ENCODE measurements at places on chromosomes 7 and 10.

- no peak for DNase-seq
Observed at GRCh38 chr7:90594751-90595317, 1.3 kb upstream of the CDK14 start.

DNA sequence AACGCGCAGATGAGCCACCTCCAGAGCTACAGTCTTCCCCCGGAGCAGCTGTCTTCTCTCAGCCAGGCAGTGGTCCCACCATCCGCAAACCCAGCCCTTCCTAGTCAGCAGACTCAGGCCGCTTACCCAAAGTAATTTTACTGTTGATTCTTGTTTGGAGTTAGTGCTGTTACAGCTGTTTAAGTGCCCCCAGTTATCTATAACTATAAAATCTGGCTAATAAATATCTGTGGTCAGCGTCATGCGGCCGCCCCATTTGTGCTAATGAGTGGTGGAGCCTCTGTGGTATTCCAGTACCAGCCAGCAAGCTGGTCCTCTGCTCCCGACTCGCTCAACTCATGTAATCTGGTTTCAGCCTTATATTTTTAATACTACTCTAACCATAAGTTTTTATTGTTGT lies 43.2 kb upstream of the TMEM236 start:
- DNase-seq, result no peak

GRCh38 chr10:100565206-100565985 lies 29.7 kb downstream of the HIF1AN start:
- DNase-seq, result no peak

DNA sequence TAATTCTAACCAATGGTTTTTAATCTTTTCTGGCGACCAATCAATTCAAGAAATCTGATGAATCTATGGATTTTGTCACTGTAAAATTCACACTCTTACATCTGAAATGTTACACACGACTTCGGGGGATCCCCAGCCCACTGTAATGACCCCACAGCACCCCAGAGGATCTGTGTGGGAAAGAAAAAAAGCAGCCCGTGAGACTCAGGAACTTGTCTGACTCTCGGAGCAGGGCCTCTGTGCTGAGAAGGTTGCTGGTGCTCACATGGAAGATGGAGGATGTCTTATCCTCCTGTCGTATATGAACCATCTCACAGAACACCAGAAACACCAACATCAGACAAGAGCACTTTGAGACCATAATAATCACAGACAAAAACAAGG lies 228.4 kb upstream of the INHBA start:
- DNase-seq, result no peak

DNA sequence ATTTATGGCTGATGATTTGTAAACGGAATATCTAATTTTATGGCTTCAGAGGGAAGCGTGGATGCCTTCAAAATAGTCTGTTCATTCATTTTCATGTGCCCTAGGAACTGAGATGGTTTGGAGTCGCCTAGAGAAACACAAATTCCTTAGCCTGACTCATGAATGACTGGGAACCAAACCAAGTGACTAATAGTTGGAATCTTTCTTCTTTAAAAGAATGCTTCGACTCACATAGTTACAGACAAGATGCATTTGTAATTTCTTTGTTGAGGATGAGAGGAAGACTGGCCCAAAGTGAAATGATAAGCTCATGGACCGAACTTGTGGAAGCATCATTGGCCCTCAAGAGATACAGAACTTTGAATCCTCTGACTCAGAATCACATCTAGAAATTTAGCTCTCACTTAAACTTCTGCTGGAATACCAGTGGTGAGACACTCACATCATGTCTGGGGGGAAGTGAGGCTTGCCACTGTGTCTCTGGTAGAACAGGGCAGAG lies 1107.2 kb downstream of the NRG3 start:
- DNase-seq, result peak; percentile 6

DNA sequence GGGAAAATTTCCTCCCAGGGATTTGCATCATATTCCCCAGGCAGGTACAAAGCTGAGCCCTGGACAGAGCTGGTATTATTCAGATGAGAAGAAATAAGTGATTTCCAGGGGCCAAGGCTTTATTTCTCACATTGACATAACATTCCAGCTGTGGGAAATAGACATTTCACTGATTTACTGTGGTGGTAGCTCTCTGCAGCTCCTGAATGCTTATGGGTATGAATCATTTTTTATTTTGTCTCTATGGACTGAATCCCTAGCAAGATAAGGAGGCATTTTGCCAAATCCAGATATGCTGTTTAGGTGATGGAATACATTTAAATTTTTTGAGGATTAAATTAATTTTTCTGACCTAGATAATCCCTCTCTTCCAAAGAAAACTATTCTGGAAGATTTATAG lies 97.9 kb downstream of the MTPN start:
- DNase-seq, result no peak

DNA sequence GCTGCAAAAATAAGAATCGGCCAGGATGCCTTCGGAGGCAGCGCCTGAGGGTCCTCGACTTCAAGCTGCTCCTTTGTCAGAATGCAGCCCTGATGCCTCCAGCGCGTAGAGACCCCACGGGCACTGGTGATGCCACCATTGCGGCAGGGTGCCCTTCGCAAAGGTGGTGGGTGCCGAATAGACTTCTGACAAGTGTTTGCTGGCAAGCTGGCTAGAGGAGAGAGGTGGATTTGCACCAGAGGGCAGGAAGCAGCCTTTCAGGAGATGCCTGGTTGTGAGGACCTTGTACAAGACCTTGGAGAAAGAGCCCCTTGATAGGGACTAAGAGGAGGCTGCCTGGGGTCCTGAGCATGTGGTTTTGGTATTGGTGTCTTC lies 103.2 kb upstream of the PPIF start:
- no peak for DNase-seq

DNA sequence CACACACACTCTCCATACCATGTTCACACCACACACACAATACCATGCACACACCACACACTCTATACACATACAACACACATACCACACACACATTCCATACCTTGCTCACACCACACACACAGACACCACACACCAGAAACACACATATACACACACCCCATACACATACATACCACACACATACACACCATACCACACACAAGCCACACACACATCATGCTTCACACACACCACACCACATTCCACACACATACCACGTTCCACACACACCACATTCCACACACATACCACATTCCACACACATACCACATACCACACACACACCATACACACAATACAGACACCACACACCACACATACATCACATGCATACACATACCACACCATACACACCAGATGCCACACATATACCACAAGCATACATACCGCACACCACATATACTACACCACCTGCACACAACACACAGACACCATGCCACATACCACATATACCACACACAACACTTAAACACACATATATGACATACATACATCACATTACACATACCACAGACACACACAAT lies 282.7 kb downstream of the POU6F2 start:
- no peak for DNase-seq

DNA sequence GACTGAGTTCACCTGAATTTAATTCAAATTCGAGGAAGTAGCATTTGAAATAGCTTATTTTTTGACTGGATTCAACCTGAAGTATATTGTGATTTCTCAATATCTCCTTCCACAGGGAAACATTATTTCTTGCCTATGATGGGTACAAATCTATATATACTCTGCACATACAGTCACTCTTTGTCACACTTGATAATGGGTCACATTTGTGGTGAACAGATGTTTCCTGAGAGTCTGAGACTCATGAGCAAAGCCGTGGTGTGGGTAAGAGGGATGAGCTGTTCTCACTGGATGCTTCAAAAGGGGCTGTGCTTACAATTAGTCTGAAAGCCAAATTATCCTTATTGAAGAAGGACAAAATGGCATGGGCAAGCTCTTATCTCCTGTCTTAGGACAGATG lies 18.0 kb upstream of the TBXAS1 start:
- no peak for DNase-seq

GRCh38 chr7:132756484-132756990 lies 180.3 kb upstream of the PLXNA4 start:
- DNase-seq, result no peak

GRCh38 chr7:128829391-128830166 lies 627 bp upstream of the FLNC start:
- DNase-seq, result no peak

DNA sequence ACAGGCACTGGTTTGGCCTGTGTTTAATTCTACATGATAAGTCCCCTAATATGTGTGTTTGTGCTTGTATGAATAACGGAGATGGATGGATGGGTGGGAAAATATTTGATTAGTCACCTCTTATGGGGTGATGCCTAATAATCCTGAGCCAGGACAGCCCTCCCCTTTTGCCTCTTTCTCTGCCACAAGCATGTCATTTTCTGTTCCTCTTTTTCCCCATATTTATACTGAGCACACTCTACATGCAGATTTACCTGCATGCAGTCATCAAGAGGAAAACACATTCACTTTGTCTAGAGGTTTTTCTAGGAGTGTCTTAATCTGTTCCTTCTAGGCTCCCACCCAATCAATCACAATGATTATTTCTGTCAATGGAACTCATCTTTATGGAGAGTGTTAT lies 111.6 kb upstream of the TBX20 start:
- no peak for DNase-seq

DNA sequence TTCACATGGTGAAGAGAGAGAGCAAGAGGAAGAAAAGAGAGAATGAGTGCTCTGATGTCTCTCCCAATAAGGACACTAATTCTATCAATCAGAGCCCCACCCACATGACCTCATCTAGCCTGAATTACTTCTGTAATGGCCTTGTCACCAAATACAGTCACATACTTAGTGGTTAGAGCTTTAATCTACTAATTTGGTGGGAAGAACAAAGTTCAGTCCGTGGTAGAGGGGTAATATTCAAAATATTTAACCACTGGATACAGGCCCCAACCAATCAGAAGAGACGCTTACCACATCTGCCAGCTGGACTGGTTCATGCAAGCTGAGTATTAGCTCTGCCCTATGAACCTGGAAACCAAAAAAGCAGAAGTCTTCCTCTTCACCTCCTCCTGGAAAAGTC lies 336.3 kb upstream of the NFE2L3 start:
- DNase-seq, result no peak

- DNase-seq, result no peak
Observed at GRCh38 chr7:4747746-4748145, 27.7 kb upstream of the AP5Z1 start.

- no peak for DNase-seq
Observed at GRCh38 chr7:20102982-20103381, 114.2 kb downstream of the MACC1 start.

DNA sequence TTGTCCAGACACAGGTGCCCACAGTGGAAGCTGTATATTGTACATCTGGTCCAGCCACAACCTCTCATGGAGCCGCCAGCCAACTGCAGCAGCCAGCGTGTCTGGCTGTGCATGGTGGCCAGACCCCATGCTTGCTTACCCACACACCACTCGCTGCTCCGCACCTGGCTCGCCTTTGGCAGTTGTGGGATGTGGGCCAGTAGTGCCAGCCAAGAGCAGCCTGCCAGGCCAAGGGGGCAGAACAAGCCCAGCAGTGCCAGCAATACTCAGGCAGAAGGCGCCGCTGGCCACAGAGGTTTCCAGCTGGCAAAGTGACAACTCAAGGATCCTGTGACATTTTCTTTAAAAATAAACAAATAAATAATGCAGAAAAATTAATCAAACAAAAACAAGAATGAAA lies 11.7 kb upstream of the TMEM243 start:
- no peak for DNase-seq

DNA sequence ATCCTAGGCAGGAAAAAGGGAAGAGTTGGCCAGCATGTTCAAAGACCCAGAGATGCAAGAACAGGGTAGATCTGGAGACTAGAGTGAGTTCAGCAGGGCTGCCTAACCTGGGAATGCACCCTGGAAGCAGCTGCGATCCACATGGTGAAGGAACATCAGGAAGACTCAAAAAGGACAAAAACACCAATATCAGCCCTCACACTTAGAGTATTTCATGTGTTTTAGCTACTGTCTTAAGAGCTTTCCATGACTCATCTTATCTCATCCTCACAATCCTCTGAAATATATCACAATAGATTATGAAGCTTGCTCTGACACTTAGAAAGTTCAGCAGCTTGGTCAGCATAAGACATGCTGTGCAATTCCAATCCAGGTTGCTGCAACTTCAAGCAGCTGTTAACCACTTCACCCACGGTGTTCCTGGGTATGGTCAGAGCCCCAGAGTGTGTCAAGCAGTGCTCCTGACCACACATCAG lies 380.9 kb downstream of the PARD3 start:
- DNase-seq, result no peak
